ENCODE measurements at places on chromosomes 1 and 21. TPM values are rescaled to one million over a fixed set of nuclear protein-coding genes. Genes with fewer than 3 reads are reported as not detected.

DNA sequence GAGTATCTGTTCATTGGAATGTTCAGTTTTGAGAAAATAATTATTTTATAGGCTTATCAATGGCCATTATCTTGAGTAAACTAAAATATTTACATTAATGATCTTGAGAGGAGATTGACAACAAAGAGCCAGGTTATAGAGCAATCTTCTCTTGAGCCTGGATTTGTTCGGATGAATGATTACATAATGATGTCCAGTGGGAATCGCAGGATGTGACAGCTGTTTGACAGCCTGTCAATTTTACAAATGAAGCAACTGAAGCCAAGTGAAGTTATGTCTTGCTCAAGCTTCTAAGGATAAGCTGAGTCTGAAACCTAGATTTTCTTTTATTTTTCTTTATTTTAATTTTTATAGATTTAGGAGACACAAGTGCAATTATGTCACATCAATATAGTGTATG lies 52.1 kb upstream of the BACH1 start:
- no peak for DNase-seq
- H3K4me3 ChIP-seq = no peak overlapping the region
- no peak overlapping the region for H3K27ac ChIP-seq
- peaks cover 6% of the 10 kb centered on the region for H3K27me3 ChIP-seq

DNA sequence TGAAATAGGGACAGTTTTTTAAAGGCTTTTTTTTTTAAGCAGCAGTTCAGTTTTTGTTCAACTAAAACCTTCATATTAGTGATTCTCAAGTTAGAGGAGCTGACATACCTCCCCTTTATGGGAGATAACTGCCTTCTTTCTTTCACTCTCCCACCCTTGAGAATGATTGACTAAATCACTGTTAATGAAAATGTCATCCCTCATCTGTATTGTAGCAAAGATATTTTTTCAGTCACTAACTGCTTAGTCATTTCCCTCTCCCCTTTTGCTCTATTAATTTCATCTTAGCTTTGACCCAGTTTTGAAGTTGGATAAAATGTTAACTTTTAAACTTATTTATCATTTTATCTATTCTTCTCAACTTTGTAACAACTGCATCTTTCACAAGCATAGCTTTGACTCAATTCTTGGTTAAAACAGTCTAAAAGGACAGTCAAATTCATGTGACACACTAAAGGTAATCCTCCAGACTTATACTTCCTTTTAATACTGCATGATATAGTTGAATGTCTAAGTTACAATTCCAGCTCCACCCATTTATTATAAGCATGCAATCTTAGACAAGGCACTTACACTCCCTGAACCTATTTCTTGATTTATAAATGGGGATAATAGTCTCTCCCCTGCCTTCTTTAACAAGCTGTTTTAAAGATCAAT lies 17.1 kb downstream of the CAPZA1 start:
- no peak overlapping the region for H3K4me3 ChIP-seq
- peaks cover 35% of the 10 kb centered on the region for H3K36me3 ChIP-seq
- H3K27ac ChIP-seq = peak overlapping the region; percentile 73
- no peak for DNase-seq
- H3K4me1 ChIP-seq = peaks cover 54% of the 10 kb centered on the region

DNA sequence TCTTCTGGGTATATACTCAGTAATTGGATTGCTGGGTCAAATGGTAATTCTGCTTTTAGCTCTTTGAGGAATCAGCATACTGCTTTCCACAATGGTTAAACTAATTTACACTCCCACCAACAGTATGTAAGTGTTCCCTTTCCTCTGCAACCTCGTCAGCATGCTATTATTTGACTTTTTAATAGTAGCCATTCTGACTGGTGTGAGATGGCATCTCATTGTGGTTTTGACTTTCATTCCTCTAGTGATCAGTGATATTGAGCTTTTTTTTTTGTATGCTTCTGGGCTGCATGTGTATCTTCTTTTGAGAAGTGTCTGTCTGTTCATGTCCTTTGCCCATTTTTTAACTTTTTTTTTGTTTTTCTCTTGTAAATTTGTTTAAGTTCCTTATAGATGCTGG lies 279.4 kb downstream of the PTGER3 start:
- no peaks in the 10 kb centered on the region for H3K27me3 ChIP-seq
- DNase-seq = no peak
- H3K4me1 ChIP-seq = no peaks in the 10 kb centered on the region
- H3K4me3 ChIP-seq = no peak overlapping the region
- H3K27ac ChIP-seq = no peak overlapping the region

DNA sequence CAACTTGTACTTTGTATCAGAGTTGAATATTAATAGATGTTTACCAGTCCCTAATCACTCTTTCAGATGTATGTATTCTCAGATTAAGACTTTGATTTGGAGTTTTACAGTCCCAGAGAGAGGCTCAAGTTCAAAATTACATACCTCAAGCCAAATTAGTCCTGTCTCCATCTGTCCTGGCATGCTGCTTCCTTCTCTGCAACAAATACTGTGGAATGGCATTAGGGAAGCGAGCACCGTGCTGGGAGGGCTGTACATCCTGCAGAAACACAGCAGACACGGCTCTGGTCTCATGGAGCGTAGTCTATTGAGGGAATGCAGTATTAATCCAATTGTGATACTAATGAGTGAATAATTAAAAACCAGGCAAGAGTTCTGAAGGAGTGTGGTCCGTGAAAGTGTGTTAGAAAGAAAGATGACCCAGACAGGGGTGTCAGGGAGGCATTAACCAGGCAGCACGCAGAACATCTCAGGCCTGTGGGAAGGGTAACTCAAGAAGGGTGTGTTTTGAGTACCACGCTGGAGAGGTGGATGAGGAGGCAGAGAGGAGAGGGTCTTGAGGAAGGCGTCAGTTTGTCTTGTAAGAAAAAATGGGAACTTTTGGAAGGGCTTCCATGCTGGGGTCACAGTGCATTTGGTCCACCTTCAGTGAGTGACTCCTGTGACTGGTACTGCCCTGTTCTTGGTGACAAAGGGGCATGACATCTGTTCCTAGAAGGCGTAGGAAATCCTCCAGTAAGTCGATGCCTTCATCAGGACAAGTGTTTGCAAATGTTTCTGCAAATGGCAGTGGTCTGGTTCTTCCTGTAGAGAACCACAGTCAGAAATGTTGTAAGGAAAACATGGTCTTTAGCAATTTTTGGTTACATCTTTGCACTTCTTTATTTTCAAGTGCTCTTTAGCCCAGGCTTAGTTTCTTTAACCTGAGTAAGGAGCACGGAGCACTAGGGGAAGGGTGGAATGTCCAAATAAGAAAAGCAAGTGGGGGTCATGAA lies 1.6 kb downstream of the RAB4A start:
- peak overlapping the region; percentile 88 for H3K4me3 ChIP-seq
- DNase-seq = no peak
- no peaks in the 10 kb centered on the region for H3K27me3 ChIP-seq
- H3K36me3 ChIP-seq = peaks cover 2% of the 10 kb centered on the region

DNA sequence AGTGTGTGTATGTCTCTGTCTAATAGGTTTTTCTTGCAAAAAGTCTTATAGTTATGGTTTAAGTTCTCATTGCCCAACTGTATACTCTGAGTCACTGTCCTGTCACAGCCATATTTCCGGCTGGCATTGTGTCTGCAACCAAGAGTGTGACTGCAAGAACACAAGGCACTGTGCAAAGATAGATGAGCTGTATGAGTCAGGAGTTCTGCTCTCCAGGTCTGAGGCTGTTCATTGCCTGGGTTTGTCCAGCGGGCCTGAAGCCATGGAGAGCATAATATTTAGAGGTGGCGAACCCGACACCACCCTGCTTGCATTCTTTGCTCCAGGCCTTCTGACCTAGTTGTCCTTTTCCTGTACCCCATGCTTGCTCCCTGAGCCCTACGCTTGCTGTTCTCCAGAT lies 50.9 kb upstream of the CNIH3 start:
- H3K27ac ChIP-seq = no peak overlapping the region
- H3K4me1 ChIP-seq = no peaks in the 10 kb centered on the region
- H3K27me3 ChIP-seq = no peaks in the 10 kb centered on the region
- no peaks in the 10 kb centered on the region for H3K36me3 ChIP-seq

DNA sequence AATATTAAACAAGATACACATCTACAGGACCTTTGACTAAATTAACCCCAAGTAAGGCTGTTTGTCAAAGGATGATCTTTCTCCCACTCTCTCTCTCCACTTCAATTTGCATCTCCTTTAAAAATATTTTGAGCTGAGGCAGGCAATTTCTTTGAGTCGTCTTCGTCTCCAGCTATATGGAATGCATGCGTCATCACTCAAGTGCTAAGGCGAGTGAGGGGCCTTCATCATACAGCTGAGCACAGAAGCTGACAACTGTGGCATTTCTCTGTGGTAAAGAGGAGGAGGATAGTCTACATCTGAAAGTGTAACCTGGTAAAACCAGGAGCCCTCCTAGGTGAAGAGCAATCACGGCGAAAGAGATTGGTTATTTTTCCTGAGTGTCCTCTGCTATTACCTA lies 7.6 kb downstream of the EPHX4 start:
- no peak overlapping the region for H3K27ac ChIP-seq
- H3K27me3 ChIP-seq = peaks cover 2% of the 10 kb centered on the region
- H3K36me3 ChIP-seq = no peaks in the 10 kb centered on the region
- no peak overlapping the region for H3K4me3 ChIP-seq
- no peak for DNase-seq

GRCh38 chr21:44092211-44092610 lies 15.0 kb upstream of the PWP2 start:
- peak overlapping the region; percentile 23 for H3K27ac ChIP-seq

GRCh38 chr1:47469390-47469759 lies 31.5 kb downstream of the FOXD2 start:
- no peak overlapping the region for H3K4me3 ChIP-seq
- peaks cover 15% of the 10 kb centered on the region for H3K27me3 ChIP-seq
- no peaks in the 10 kb centered on the region for H3K36me3 ChIP-seq
- no peaks in the 10 kb centered on the region for H3K4me1 ChIP-seq
- no peak for DNase-seq

GRCh38 chr1:213399695-213400094 lies 348.7 kb downstream of the RPS6KC1 start:
- H3K4me1 ChIP-seq = no peaks in the 10 kb centered on the region
- no peak overlapping the region for H3K27ac ChIP-seq
- DNase-seq = no peak
- no peak overlapping the region for H3K4me3 ChIP-seq

DNA sequence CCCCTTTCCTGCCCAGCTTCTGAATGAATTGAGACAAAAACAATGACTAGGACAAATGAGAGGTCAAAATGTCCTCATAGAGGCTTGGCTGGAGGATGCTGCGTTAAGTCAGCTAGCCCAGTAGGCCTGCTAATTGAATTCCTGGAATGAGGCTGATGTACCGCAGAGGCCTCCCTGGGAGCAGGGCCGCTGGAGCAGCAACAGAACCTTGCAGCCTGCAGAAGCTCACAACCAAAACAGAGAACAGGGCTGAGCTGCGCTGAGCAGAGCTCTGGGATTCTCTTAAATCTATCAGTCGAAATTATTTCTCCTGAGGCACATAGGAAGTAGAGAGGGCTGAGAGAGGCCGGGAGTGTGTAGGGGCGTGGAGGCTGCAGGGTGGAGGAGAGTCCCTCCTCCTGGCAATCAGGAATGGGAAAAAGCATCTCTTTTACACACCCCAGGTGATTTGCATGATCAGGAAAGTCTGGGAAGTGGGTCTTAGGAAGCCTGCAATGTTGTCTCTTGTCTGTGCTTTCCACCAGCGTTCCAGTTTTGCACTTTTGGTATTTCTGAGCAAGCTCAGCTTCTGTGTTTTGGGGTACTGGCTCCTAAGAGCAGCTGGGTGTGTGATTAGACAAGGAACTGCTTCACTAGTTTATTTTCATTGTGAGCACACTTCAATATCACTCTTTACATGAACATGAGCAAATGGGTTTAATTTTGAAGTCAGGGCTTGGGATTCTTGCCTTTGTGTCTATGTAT lies 66.5 kb downstream of the RYR2 start:
- H3K27ac ChIP-seq = no peak overlapping the region
- H3K4me1 ChIP-seq = no peaks in the 10 kb centered on the region
- no peak overlapping the region for H3K4me3 ChIP-seq
- H3K36me3 ChIP-seq = no peaks in the 10 kb centered on the region
- no peak for DNase-seq
- peaks cover 2% of the 10 kb centered on the region for H3K27me3 ChIP-seq

DNA sequence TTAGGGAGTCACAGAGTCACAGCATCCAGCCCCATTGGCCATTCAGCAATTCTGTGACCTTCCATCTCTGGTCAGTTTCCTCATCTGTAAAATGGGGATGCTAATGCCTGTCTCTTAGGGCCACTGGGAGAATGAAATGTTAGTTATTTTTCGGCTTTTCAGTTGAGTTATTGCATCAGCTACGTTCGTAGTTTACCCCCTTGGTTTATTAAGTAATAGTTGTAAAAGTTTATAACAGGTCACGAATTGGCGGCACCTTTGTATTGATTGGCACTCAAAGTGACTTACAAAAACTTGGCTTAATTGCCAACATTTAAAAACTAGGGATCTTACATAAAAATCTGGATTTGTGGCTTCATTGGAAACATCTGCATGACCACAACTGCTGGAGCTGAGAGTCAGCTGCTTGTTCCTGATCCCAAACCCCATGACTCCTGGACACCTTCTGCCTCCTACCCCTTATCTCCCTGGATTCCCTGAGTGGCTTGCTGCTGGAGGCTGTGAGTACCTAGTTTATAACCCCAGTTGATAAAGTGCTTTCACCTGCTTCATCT lies 23.0 kb upstream of the SLC1A7 start:
- H3K36me3 ChIP-seq = no peaks in the 10 kb centered on the region
- peaks cover 4% of the 10 kb centered on the region for H3K27me3 ChIP-seq

- H3K36me3 ChIP-seq = no peaks in the 10 kb centered on the region
- no peak for DNase-seq
- no peak overlapping the region for H3K4me3 ChIP-seq
These were observed 27.7 kb downstream of the TEX35 start for GRCh38 chr1:178540646-178541045.

GRCh38 chr1:61162520-61163258 lies 80.3 kb downstream of the NFIA start:
- no peak for DNase-seq
- H3K4me1 ChIP-seq = peaks cover 17% of the 10 kb centered on the region
- H3K27me3 ChIP-seq = no peaks in the 10 kb centered on the region
- H3K36me3 ChIP-seq = peaks cover 2% of the 10 kb centered on the region
- H3K27ac ChIP-seq = no peak overlapping the region

- no peaks in the 10 kb centered on the region for H3K4me1 ChIP-seq
- no peak overlapping the region for H3K4me3 ChIP-seq
- H3K36me3 ChIP-seq = no peaks in the 10 kb centered on the region
- no peaks in the 10 kb centered on the region for H3K27me3 ChIP-seq
- no peak for DNase-seq
These were observed 307.1 kb downstream of the AMY1C start for GRCh38 chr1:104056786-104057185.

The BACE2 gene
- total RNA-seq = 2.0 TPM

The PHGDH gene
- 307 TPM for total RNA-seq

The HHAT gene
- 1.4 TPM for total RNA-seq

The SLC22A15 gene
- 0.07 TPM for total RNA-seq

The C1orf53 gene
- 0.96 TPM for total RNA-seq

The EGLN1 gene
- 46.5 TPM for total RNA-seq

The MAEL gene
- not detected for total RNA-seq

The MAP10 gene
- 1.5 TPM for total RNA-seq

The KIAA1614 gene
- 0.18 TPM for total RNA-seq

The NMNAT2 gene
- not detected for total RNA-seq

The BRINP3 gene
- total RNA-seq = not detected

The AMY2A gene
- not detected for total RNA-seq

The ZNF683 gene
- total RNA-seq = 1.3 TPM
